ENCODE measurements at places on chromosomes 3 and 15.
A peak's percentile ranks its signal among the peaks of the same experiment; 100 is the strongest.

- DNase-seq = no peak
Measured at GRCh38 chr3:134373271-134374104, 759 bp downstream of the AMOTL2 start.

DNA sequence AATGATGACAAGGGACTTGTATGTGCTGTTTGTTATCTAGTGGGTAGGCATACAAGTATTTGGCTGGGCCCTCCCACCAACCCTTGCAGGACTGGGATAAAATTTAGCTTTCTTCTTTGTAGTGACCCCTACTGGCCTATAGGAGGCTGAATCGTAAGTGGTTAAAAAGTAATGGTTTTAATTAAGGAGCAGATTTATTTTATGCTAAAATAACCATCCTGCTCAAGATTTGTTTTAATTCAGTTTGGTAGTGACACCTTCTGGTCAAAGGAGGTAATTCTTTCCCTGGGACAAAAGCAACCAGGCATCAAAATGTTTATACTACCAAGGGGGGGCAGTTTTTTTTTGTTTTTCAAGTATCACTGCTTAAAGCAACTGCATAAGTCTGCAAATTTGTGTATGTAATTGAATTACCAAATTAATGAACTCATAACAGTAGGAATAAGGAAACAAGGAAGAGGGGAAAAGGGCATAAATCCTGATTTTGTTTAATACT, 70.7 kb downstream of the TOP2B start:
- DNase-seq = peak; percentile 56

DNA sequence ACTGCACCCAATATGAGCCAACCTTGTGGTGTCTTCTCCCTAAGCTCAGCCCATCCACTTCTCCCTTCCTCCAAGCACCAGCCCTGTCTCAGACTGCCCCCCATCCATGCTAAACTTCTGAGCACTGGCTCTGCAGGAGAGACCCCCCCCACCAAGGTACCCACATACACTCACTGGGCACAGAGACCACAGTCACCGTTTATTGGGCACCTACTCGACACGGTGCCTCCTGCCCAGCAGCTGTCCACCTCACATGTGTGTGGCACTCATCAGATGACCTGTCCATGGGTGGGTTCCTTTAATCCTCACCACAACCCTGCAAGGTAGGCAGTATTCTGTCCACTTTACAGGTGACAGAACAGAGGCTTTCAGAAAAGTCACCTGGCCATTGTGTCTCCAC, 22.3 kb upstream of the SFMBT1 start:
- DNase-seq = no peak

DNA sequence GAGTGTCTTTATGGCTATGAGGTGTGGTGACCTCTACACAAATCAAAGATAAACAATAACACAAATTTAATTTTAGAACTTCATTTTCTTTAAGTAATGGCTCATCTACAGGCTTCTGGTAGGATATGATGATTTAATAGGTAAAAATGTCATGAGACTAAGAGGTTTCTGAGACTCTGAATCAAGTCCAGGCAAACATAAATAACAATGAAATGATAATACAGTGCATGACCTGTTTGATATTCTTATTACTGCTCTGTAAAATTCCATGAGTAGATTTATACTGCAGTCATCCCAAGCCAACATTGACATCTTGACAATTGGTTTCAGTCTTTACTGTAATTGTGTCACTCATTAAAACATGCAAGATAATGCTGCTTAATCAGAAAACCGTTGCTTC, 936.8 kb downstream of the MCTP2 start:
- DNase-seq = no peak

DNA sequence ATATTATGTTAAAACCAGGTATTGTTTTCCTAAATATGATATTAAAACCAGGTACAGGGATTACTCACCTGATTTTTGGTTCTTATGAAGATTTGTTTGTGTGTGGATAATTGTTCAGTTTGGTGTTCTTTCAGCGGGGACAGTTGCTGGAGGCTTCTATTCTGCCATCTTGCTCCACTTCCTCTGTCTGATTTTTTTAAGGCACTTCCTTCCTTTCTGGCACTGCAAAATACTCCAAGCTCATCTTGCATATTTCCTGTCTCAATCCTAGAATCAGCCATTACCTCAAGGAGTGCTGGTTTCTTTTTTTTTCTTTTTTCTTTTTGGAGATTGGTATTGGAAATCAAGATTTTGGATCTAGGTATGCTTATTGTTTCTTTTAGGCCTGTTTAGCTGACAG, 229.9 kb downstream of the SV2B start:
- no peak for DNase-seq
